ENCODE measurements at places on chromosomes 1 and 21.

DNA sequence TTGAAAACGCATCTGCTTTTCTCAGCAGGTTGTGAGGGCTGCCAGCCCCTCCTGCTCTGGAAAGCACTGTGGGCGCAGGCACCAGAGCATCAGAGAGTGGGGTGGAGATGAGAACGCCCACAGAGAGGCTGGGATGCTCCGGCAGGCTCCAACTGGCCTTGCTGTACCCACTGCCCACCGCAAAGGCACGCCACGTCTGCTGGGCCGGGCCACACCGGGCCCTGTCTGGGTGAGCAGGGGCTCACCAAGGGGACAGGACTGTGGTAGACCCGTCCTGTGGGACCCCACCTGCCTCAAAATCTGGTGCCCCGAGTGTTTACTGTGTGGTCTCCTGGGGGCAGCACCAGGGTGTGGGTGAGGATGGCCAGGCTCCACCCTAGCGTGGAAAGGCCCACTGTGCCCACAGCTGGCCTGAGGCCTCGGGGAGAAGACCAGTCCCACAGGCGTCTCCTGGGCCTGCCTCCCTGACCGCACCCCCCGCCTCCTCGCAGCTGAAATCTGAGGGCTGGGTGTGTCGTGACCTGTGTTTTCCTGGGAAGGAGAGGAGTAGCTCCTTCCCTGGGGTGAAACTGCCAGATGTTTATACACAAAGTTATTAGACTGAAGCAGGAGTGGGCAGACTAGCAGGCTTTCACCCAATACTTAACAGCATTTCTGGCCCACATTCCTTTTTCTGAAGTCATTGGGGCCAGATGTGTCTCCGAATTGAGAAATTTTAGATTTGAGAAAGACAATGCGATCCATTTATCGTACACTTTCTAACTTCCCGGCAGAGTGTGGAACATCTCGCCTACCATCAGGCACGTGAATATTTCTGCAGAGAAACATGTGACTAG is 53.8 kb downstream of the STUM start:
- no peak for DNase-seq

GRCh38 chr1:151907363-151908139 is 1.8 kb downstream of the THEM4 start:
- DNase-seq, result no peak

- peak; percentile 58 for DNase-seq
These were observed 5.7 kb upstream of the COL6A2 start for GRCh38 chr21:46092026-46092764.

GRCh38 chr1:148388260-148389026 is 94.7 kb downstream of the PPIAL4G start:
- DNase-seq, result peak; percentile 82

DNA sequence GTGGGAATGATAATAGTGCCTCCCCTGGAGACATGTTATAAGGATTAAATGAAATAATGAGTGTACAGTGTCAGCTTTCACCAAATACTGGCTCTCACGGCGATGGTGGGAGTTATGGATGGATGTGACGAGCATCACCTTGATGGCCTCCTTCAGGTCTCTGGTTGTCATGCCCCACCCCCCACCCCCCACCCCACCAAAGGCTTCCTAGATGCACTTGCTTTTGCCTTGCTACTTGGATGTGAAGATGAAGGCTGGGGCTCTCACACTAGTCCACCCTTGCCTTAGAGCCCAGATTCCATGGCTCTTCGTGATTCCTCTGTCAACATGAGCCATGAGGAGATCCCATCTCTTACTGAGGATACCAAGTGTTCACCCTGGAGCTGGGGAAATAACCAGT is 412.3 kb downstream of the NPHP4 start:
- DNase-seq, result no peak

DNA sequence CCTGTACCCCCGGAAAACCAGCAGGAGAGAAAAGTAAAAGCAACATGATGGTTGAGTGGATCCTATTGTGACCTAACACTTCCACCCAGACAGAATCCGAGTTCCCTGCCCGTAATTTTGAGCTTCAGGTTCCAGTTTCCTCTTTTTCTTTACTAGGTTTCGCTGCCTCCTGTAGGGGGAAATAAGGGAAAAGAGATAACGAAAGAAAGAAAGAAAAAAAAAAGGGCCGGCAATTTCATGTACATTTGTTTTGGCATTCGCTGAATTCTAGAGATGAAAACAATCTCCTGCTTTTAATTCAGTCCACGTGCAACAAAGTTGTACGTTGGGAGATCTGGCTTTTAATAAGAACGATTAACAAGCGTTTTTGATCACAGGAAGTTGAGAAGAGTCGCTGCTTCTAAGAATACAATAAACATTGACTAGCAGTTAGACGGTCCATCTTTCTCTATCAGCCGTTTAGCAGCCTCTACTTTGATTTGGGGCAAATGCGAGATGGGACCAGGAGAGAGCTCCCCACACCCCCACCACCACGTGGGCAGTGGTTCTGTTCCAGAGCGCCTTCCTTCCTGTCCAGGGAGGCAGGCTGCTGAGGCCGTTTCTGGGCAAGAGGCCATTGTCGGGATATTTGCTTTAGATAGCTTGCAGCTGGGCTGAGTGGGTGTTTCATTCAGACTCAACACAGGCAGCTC is 155.9 kb upstream of the RUNX1 start:
- no peak for DNase-seq

- DNase-seq, result no peak
These were observed 9.7 kb downstream of the ARHGEF2 start for GRCh38 chr1:155968670-155969069.

DNA sequence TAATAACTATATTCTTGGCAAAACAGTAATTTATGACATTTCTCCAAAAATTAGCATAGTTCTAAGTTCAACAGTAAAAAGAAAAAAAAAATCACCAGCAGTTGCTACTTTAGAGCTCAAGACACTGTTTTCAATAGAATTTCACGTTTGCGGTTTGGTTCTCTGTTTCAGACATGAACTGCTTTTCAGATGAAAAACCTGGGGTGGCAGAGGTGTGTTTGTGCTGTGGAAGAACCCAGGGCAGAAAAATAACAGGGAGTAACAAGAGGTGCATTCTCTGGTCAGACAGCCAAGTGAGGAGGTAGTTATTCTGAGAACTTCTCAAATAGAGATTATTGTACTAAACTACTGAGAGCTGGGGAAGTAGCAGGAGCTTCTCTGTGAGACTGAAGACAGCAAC is 9.0 kb downstream of the NRAS start:
- DNase-seq, result no peak

- peak; percentile 81 for DNase-seq
These were observed at the start of gene CITED4 for GRCh38 chr1:40862008-40862863. Gene CITED4 (minus strand): TSS chr1:40862363. CDS start chr1:40862127, 236 bp downstream.

GRCh38 chr1:25140073-25140797 is 92.1 kb downstream of the SYF2 start:
- DNase-seq, result no peak

DNA sequence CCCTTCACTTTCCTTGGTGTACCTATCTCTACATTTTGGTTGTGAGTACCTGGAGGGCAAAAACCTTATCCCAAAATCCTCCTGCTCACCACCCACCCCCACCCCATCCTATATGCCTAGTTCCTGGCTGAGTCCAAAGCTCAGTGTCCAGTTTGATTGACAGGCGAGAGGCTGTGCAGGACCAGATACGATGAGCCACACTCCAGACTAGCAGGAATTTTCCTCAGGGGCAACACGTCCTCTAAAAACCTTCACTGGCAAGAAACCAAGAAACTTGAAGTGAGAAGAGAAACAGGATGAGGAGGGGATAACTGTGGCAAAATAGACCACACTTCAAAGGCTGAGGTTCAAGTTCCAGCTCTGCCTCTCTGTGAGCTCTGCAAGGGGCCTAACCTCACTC is 1.1 kb upstream of the SLAMF8 start:
- DNase-seq, result no peak

DNA sequence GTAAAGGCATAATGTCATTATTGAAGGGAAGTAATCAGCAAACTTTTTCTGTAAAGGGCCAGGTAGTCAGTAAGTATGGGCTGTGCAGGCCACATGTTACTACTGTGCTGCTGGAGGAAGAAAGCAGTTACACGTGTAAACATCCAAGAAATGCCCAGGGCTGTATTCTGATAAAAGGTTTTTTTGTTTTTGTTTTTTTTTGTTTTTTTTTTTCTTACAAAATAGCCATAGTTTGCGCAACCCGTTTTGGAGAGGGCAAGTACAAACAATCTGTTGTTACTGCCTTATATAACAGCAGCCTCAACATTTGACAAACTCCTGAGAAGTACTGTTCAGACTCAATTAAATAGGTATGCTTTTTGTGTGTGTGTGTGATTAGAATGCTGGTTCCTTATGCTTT is 26.7 kb upstream of the MTMR11 start:
- no peak for DNase-seq

DNA sequence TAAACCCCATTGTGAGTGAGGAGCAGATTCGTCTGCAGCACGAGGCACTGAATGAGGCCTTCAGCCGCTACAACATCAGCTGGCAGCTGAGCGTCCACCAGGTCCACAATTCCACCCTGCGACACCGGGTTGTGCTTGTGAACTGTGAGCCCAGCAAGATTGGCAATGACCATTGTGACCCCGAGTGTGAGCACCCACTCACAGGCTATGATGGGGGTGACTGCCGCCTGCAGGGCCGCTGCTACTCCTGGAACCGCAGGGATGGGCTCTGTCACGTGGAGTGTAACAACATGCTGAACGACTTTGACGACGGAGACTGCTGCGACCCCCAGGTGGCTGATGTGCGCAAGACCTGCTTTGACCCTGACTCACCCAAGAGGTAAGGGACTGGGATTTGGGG is 132.2 kb downstream of the PAPPA2 start:
- no peak for DNase-seq

- peak; percentile 40 for DNase-seq
These were observed 5.5 kb upstream of the RNF223 start for GRCh38 chr1:1079408-1080121.

Data from smooth muscle cell of the brain vasculature (primary cell).